ENCODE measurements at places on chromosomes 13 and 19.

DNA sequence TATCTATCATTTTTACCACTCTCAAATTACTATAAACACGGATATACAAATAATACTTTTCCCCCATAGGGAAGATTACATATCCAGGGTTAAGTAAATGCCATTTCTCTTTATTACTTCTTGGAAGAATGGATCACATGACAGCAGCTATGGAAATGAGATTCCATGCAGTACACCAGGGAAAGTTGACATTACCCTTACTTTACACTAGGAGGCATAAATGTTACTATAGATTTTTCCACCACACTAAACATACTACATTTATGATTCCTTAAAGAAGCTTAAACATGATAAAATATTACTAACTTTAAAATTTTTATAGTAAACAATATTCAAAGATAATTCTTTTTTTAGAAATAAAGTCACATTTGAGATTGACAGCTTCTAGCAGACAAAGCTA, 611.4 kb downstream of the PCDH9 start:
- no peak for DNase-seq

- no peak for DNase-seq
These were observed 706 bp downstream of the P2RY11 start for GRCh38 chr19:10112037-10112761.

- no peak for DNase-seq
These were observed 62.9 kb upstream of the KLHL1 start for GRCh38 chr13:70171151-70171550.

DNA sequence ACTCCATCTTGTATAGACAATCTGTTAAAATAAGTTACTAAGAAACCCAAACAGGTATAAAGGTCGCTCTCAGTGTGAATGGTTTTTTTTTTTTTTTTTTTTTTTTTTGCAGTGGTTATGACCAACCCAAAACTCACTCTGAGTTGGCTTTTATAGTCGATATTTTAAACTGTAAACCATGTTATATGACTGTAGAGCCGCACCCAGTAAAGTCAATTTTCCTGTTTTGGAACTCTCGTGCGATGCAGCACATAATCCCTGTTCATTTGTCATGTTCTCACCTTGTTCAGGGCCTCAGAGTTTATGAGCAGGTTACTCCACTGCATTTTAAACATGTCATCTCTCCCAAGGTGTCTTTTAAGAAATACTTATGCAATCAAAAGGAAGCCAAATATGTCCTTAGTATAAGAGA, 112.5 kb downstream of the KLF5 start:
- no peak for DNase-seq

- no peak for DNase-seq
These were observed 176.7 kb upstream of the RNF113B start for GRCh38 chr13:98353750-98354149.

DNA sequence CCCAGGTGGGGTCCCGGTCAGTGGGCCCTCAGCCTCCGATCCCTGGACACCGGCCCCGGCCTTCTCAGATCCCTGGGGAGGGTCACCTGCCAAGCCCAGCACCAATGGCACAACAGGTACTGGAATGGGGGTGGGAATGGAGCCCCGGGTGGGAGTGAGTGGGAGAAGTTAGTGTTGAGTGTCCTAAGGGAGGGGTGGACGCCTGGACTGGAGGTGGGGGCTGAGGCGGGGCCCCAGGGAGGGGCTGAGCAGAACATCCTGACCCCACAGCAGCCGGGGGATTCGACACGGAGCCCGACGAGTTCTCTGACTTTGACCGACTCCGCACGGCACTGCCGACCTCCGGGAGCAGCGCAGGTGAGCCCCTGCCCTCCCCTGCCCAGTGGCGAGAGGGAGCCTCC, 17.7 kb downstream of the EPN1 start:
- no peak for DNase-seq

DNA sequence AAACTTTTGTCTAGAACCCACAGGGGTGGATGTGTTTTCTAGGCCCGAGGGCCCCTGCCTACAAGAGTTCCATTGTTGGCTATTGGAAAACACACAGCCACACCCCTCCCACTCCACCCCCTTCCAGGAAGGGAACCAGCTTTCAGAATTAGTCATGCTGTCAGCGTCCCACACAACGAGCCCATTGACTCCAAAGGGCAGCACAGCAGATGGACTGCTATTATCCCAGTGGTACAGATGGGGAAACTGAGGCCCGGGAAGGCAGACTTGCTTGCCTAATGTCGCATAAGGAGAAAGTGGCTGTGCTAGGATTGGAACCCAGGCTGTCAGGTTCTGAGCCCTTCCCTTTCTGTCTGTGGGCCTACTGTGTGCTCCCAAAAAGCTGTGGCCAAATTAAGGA, 8.1 kb upstream of the FXYD3 start:
- DNase-seq: no peak

DNA sequence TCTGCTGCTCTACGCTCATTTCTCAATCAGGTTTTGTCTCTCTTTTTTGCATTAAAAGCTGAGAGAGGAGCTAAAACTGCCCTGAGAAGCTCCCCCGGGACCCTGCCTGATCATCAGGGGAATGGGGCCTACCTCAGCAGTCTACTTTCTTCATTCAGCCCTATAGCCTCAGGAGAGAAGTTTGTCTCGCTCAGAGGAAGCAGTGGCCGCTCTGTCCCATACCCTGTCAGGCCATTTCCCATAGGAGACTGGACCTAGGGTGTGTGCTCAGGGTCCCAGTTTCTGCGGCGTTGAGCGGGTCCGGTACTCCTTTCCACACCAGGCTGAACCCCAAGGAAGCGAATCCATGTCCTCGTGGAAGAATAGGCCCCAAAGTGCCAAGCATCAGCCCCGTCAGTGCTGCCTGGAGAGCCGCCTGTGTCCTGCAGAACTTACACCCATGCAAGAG, 21.7 kb downstream of the UBE2L5 start:
- no peak for DNase-seq

- DNase-seq: peak; percentile 42
These were observed 753.9 kb downstream of the OLFM4 start for GRCh38 chr13:53782488-53782961.

DNA sequence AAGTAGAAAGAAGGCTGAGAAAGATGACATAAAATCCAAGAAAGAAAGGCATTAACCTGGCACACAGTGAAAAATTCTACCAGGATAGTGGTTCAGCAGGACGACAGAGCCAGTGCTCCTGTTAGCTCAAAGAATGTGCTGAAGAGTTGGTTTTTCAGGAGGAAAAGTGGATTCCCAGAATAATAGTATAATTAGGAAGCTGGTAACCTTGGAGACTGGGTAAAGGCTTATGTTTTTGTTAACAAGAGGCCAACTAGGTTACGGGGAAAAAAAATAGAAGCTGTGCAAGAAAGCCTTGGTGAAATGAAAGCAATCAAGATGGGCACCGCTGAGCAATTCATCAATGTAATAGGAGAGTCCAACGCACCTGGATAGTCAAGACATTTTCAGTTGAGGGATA, 54.7 kb downstream of the SLC15A1 start:
- DNase-seq: no peak

GRCh38 chr13:90721937-90722336, 625.5 kb upstream of the MIR17HG start:
- no peak for DNase-seq

DNA sequence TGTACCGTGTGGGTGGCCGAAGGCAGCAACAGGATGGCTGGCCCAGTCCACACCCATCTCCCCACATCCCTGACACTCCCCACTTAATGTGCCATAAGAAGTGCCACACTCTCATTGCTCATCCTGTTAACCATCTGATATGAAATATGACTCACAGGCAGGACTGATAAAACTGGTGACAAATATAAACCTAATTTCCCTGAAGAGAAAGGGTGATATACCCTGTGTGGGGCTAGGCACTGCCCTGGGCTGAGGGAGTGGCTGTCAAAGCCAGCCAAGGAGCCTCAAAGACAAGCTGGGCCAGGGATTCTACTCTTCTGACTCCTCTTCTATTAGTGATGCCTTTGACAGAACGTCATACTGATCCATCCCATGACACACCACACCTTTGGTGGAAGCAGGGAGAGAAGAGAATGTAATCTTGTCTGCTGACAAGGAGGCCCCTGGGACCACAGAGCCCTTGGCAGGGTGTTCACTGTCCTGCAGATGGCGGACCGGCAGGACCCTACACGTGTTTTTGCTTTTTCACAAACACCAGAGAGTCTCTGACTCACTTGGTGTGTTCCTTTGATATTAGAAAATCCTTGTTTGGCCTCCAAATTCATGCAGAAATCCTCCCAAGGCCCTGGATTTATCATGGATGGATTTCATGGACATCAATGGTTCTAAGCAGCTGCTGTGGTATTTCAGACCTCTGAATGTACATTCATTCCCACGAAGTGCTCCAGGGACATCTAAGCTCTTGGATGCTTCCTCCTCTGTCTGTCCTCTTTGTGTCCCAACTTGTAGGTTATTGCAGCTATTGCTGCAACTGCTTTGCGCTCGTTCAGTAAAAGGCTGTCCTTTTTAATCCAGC, 98.0 kb upstream of the WASF3 start:
- no peak for DNase-seq

- peak; percentile 9 for DNase-seq
These were observed 26.1 kb upstream of the CYP2A7 start for GRCh38 chr19:40907968-40908735.

GRCh38 chr13:98798849-98799645, 46.6 kb upstream of the SLC15A1 start:
- DNase-seq: no peak

DNA sequence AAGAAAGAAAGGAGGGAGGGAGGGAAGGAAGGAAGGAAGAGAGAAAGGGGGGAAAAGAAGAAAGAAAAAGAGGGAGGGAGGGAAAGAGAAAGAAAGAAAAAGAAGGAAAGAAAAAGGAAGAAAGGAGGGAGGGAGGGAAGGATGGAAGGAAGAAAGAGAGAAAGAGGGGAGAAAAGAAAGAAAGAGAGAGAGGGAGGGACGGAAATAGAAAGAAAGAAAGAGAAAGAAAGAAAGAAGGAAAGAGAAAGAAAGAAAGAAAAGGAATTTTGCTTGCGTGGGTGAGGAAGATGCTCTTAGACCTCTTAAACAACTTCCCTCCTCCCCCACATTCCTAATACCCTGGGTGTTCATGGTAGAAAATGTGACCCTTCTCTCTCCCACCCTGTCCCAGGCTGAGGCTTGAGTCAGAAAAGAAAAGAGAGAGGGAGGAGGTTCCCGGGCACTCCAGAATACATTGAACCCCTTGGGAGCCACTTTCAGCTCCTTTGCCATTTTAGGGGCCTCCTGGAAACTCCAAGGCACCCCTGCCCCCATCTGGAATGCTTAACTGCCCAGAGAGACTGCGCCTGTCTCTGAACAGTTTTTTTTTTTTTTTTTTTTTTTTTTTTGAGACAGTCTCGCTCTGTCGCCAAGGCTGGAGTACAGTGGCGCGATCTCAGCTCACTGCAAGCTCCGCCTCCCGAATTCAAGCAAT, 9.2 kb upstream of the KANK3 start:
- no peak for DNase-seq

- no peak for DNase-seq
These were observed 4.8 kb downstream of the RUBCNL start for GRCh38 chr13:46382224-46382623.

DNA sequence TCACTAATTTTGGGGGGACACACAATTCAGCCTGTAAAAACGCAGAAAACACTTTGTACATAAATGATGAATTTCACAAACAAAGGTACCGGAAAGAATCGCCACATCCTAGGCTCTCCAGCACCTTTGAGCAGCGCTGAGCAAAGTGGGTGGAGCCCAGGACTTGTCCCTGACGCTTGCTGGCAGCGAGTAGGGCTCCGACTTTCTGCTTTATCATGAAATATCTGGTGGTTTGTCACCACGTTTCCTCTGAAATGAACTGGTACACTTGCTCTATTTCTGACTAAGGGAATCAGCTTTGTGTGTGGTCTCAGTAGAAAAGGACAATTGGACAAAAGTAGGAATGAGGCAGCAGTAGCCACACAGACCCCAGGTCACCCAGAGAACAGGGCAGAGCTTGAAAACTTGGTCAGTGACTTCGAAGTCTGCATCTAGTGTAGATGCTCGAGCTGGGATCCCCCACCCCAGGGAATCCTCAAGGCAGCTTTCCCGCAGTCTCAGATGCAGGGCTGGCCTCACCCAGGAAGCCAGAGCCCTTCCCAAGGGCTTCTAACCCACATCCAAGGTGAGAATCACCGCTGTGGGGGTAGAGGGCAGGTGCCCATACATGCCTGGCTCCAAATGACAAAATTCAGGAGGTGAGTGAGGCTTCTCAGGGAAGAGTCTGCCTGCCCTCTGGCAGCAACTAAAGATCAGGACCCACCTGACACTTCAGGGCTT, 85.3 kb upstream of the SOX1 start:
- peak; percentile 38 for DNase-seq

- no peak for DNase-seq
These were observed 4.4 kb upstream of the UNC13A start for GRCh38 chr19:17692566-17692965.

- DNase-seq: no peak
These were observed 22.1 kb upstream of the GGACT start for GRCh38 chr13:100610391-100611347.

GRCh38 chr13:73341748-73342147, 282.9 kb downstream of the KLF5 start:
- DNase-seq: no peak

- DNase-seq: no peak
These were observed 6.8 kb upstream of the PHLDB3 start for GRCh38 chr19:43511324-43511723.

DNA sequence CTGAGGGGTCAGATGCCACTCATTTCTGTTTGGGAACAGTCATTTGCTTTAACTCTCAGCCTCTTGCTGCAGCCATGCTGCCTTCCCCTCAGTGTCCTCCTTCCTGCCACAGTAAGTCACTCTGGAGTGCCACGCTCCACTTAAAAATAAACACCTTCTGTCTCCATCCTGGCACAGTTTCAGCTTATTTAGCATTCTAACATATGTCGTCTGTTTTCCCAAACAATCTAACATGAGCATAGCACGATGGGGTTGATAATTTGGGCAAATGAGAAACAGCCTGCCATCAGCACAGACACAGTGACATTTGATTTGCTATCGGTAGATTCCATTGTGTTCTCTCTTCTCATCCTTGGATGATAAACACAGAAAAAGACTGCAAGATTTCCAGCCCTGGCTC, 768.6 kb downstream of the UQCRFS1 start:
- DNase-seq: no peak

DNA sequence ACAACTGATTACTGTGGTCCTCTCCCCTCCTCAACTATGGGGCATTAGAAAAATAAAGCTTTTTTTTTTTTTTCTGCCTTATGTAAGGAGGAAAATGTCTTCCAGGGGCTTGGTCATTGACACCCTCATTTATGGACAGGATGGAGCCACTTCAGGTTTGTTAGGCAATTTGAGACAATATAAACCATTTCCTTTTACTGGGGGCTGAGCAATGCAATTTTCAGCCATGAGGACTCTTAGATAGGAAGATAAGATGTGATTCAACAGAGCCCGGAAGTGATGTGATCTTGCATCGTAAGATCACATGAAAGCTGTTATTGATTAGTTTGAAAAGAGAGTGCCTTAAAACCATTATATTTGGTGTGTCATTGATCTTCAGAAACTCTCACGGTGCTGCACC, 210.8 kb downstream of the OXGR1 start:
- DNase-seq: no peak

GRCh38 chr13:66576381-66576780, 653.8 kb downstream of the PCDH9 start:
- no peak for DNase-seq
